ENCODE measurements at places on chromosomes 6 and 20.

GRCh38 chr6:22149501-22150367 lies 147.1 kb downstream of the PRL start:
- DNase-seq, result no peak

- no peak for DNase-seq
Measured at GRCh38 chr6:84836366-84836765, 72.0 kb upstream of the TBX18 start.

GRCh38 chr20:33733654-33734576 lies 2.1 kb downstream of the ZNF341 start:
- peak; percentile 81 for DNase-seq

DNA sequence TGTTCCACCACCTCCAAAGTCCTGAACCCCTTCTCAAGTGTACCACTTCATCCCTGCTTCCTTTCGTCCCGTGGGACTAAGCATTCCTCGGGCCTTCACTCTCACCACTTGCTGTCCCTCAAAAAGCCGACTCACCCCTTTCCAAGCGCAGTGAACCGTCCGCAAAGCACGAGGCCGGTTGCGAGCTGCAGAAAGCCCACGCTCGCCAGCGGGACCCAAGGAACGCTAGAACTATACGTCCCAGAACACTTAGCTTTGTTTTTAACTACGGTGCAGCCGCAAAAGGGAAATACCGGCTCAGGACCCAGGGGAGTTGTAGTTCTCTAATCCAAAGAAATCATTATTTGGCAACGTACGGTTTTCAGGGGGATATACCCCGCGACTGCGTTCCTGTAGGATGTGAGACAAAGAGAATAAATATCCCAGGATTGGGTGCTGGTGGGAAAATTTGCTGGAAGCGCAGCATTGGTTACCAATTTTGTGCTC lies 416 bp upstream of the POLR1H start:
- DNase-seq, result peak; percentile 54

DNA sequence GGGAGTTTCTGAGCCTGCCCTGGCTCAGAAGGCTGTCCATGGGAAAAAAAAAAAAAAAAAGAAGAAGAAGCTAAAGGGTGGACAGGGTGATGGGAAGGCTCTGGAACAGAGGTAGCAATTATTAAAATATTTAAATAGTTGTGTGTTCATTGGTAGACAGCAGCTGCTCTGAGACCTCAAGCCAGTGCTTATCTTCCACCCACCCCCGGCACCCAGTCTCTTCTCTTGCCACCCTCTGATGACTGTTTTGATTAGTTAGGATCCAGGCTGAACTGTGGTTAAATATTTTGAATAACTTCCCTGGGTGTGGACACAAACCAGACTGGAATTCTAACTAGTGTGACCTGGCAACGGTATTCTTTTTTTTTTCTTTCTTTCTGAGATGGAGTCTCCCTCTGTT lies 16.9 kb upstream of the SRSF3 start:
- no peak for DNase-seq

DNA sequence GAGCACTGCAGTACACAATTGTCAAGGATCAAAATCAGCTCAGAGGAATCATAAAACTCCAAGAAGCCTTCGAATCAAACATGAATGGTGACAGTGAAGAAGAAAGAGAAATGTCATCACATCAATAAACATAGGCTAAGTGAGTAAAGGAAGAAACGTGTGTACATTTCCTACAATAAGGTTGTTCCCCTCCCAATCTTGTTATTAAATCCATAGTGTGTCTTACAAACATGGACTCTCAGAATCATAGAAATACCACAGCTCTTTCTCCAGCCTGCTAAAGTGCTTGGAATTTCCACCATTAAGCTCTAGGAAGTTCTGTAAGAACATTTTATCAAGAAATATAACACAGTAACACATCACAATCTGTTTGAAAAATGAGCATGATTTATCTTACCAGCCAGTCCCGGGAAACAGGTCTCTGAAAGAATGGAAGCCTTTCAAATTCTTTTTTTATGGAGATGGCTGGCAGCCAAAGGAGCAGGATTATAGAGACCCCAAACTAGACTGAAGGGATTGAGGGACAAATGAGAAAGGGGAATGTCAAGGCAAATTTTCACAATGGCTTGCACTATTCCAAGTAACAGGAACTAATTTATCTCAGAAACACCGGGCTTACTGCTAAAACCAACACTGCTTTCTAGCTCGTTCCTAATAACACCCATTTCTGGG lies 4.5 kb upstream of the TNFAIP3 start:
- DNase-seq, result no peak
